HepG2 (cell line): ENCODE measurements at places on chromosomes 1 and 21. TPM values are rescaled to one million over a fixed set of nuclear protein-coding genes. Genes with fewer than 3 reads are reported as not detected.

DNA sequence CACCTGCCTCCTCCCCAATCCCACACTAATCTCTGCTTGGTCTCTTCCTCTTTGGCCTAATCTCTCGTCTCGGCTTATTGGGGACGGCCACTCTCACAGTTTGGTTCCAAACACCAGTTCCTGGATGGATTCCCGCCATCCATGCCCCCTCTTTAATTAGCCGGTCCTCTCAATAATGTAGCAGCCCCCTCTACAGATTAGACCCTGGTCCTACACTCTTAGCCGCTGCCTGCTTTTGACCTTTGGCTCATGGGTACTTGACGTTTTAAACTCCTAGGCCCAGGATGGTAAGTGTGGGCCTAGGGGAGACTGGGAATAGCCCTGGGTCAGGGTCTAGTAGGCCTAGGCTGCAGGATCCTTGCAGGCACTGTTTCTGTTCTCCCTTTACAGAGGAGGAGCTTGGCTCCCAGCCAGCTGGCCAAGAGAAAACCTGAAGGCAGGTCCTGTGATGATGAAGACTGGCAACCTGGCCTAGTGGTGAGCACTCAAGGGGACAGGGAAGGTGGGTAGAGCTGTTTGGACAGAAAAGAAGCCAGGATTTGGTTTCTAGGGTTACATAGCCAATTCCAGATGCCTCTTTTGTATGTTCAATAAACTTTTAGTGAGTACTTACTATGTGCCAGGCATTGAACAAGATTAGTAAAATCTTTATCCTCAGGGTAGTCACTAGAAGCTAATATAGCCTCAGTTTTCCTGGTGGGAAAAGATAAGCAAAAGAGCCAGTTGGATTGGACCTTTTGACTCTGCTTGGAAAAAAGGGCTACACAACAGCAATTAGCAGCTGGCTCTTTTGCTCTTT is 758 bp downstream of the RAD54L start:
- DNase-seq = peak; percentile 62

GRCh38 chr1:67191668-67192520 is 25.6 kb downstream of the IL23R start:
- no peak for DNase-seq

DNA sequence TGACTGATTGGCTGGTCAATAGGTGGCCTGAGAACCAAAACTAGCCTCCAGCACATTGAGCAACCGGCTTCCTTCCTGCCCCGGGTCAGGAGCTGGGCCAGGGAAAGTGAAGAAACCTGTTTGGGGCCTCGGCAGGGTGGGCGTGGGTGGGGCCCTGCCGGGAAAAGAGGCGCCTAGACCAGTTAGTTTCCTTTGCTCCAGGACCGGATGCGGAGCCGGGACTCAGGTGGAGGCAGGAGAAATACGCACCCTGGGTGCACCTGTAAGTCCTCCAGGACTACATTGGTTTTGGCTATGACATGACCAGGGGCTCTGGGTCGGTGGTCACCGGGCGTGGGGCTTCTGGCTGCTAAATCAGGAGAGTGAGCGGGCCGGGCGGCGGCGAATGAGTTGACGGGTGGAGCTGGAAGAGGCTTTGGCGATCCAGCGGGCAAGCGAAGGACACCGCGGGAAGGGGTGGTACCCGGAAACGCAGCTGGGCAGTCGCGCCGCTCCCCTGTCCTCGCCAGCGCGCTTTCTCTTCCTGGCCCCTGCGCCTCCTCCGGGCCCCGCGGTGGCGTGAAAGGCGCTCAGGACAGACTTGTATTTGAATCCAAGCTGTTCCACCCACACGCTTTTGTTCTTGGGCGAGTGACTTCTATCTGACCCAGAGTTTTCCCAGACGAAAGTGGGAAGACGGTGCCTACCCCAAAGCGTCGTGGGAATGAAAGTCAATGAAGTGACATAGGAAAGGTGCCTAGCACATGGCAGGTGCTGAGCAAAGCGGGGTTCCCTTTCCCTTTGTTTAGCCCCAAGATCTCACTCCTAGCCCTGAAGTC is 30.6 kb upstream of the JUN start:
- DNase-seq = no peak

- no peak for DNase-seq
Measured at GRCh38 chr1:58204284-58204683, 342.2 kb downstream of the OMA1 start.

GRCh38 chr1:192522673-192523072 is 52.9 kb upstream of the RGS1 start:
- DNase-seq = no peak

- no peak for DNase-seq
Measured at GRCh38 chr1:232662910-232663309, 33.0 kb upstream of the SIPA1L2 start.

DNA sequence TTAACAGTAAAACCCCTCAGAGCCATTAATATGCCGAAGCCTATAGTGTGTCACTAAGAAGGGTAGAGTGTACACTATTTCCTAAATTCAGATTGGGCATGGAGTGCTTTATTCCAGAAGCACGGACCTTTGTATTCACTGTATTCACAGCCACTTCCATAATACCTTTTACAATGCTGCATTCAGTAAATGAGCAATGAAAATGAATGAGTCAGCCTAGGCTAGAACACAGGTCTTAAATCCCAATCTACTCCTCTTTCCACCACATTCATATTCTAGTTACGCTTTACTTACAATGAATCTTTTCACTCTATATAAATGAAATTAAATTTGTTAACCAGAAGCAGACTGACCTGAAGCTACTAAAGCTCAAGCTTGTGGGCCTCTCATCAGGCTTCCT is 13.0 kb upstream of the GORAB start:
- no peak for DNase-seq

- DNase-seq = no peak
Measured at GRCh38 chr1:162018418-162018817, 5.3 kb downstream of the OLFML2B start.

DNA sequence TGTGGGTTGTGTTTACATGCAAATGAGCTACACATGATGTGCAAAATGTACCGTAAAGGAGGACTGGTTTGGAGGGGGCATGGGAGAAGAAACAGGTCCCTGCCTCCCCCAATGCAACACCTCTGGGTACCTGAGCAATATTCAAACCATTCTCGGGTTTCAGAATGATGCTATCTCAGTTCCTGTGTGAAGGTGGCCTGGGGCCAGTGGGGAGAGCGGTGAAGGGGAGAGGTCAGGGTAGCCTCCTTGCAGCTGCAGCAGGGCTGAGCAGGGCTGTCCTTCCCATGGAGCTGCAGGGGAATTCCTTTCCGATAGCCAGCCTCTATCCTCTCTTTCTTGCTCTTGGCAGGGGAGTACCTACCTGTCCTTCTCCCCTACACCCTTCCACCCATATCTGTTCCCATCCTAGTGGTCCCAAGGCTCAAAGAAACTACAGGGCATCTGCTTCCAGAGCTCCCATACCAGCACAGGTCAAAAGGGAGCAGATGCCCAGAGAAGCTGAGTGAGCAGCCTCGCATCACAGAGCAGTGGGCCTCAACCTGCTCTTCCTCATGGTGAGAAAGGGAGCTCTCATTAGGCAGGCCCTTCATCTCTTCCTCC is 11.9 kb downstream of the MEF2D start:
- DNase-seq = no peak

DNA sequence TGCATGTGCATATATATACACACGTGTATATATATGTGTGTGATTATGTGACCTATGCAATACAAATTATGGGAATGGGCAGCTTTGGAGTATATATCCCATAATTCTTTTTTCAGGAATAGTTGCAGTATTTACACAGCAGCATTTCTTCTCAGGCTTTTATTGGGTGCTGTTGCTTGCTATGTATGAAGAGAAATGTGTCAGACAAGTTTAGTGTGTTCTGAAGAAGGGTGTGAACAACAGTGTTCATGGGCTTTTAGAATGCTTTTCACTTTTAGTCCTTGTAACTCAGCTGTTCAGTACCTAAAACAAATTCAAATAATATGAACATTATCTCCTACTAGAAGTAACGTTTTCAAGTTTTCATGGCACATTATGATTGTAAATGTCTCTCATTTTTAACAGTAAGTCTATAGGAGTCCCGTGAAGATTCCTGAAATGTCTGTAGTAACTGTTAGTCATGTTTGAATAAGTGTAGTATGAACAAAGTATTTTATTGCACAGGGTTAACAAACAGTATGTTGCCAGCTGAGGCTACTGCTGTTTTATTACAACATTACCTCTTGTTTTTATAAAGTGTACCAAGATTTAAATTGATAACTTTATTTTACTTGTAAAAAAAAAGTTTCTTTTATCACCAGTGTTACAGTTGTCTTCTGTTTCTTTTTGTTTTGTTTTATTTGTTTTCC is 42.5 kb downstream of the TMED5 start:
- no peak for DNase-seq

DNA sequence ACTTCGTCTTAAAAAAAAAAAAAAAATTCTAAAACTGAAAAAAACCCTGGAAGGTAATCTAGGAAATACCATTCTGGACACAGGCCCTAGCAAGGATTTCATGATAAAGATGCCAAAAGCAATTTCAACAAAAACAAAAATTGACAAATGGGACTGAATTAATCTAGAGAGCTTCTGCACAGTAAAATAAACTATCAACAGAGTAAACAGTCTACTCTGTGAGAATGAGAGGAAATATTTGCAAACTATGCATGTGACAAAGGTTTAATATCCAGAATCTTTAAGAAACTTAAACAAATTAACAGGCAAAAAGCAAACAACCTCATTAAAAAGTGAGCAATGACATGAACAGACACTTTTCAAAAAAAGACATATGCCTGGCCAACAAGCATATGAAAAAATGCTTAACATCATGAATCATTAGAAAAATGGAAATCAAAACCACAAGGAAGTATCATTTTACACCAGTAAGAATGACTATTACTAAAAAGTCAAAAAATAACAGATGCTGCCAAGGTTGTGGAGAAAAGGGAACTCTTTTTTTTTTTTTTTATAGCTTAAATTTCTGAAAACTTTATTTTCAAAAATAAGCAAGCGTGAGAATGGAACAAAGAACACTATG is 29.4 kb upstream of the RNPC3 start:
- no peak for DNase-seq

DNA sequence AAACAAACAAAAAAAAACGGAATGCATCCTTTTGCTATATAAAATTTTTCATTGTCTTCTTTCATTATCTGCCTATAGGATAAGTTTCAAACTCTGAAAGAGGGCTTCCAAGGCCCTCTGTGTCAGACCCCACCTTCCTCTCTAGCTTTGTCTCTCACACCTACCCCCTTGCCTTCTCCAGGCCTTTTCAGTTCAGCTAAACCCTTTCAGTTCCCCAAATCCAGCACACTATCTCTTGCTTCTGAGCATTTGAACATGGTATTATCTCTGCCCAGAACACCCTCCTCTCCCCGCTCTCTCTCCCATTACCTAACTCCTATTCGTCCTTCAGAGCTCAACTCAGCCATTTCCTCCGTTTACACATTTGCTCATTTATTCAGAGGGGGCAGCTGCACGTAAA is 35.7 kb downstream of the C1orf216 start:
- DNase-seq = no peak

GRCh38 chr1:100736324-100736723 is 16.8 kb downstream of the VCAM1 start:
- DNase-seq = no peak

DNA sequence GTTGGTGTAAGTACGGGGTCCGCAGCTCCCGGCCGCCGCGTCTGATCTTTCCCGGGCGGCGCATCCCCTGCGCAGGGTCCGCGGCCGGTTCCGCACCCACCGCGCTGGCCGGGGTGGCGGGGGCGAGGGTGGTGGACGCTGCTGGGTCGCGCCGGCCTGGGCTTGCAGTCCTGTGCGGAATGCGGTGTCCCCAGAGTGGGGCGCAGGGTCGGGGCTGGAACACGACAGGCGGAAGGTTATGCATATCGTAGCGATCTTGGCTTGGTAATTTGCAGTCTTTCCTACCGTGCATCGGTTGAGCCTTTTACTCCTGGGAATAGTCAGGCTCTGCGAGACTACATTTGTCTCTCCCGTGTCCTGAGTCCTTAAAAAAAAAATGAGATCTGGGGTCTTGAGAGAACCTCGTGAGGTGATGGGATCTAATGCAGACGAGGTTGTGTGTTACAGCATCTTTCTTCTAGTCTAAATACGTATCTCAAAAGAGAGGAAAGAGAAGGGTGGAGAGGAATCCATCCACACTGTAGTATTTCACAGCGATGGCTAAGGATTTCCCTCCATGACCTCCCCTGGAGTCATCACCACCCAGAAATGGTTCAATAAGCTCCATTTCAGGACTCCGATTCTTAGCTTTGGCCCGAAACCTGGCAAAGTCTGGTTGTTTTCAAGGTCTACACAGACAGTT is 572 bp downstream of the ATP1B1 start:
- DNase-seq = no peak

DNA sequence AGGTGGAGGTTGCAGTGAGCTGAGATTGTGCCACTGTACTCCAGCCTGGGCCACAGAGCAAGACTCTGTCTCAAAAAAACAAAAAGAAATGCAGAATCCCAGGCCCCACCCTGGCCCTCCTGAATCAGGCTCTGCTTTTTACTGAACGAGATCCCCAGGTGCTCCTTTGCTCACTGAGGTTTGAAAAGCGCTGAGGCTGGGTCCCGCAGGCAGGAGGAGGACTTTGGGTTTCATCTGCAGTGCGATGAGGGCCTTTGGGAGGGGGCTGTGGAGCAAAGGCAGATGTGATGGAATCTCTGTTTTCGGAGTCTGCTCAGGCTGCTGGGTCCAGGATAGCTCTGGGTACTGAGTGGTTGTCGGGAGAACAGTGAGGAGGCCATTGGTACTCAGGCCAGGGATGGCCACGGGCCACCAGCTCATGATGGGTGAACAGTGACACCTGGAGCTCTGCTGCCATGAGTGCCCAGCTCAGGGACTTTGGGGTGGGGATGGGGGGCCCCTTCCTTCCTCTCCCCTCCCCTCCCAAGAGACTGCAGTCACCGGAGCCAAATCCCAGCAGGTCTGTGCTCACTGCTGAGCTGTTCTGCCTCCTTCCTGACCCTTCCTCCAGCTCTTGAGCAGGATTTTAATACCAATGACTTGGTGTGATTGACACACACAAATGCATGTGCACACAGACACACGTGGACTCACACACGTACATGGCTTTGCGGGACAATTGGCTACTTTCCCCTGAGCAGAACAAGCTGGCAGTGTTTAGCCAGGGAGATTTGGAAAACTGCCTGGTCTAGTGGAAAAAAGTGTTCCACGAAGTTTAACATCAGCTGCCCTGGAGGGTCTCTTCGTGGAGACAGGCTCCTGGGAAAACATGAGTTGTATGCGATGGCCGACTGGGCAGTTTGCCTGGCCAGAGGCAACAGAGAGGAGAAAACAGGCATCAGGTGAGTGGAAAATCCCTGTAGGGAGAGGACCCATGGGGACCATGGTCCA is 3.6 kb upstream of the DHRS3 start:
- no peak for DNase-seq

GRCh38 chr1:88680471-88680870 is 3.6 kb upstream of the PKN2 start:
- no peak for DNase-seq

- no peak for DNase-seq
Measured at GRCh38 chr1:225875044-225875815, 7.0 kb downstream of the TMEM63A start.

The LAMC2 gene
- total RNA-seq = not detected in 2 replicates

The WNT3A gene
- not detected in 2 replicates for total RNA-seq

The RGSL1 gene
- not detected in 2 replicates for total RNA-seq

The ANKRD35 gene
- total RNA-seq = 0.02 TPM in 1 of 2 replicates, not detected in the other

The LEFTY2 gene
- 0.13 and 0.15 TPM in 2 replicates for total RNA-seq

The GBP3 gene
- total RNA-seq = 0.32 and 0.46 TPM in 2 replicates

The KRTAP19-3 gene
- not detected in 2 replicates for total RNA-seq

The DNM3 gene
- total RNA-seq = not detected in 2 replicates

The ANGPTL1 gene
- total RNA-seq = 2.2 and 2.9 TPM in 2 replicates

The RNF223 gene
- not detected in 2 replicates for total RNA-seq

The ANKRD65 gene
- total RNA-seq = 28.3 and 30.1 TPM in 2 replicates

The MPL gene
- total RNA-seq = not detected in 2 replicates

The AQP10 gene
- not detected in 2 replicates for total RNA-seq

The PTPRU gene
- total RNA-seq = 11.0 and 21.6 TPM in 2 replicates

The INSRR gene
- total RNA-seq = not detected in 2 replicates
